Natural killer cell treated with Interleukin-12 subunit alpha and Interleukin-12 subunit beta and Interleukin-15 and Interleukin-18, amount 100 ng/mL, for 72 hours (primary cell): ENCODE measurements at places on chromosomes 1 and 21.

GRCh38 chr1:212718499-212718898 lies 18.9 kb upstream of the BATF3 start:
- no peak overlapping the region for H3K27ac ChIP-seq
- no peak for DNase-seq
- H3K4me3 ChIP-seq: peak overlapping the region; percentile 8

GRCh38 chr1:204989266-204990058 lies 53.5 kb upstream of the CNTN2 start:
- DNase-seq: no peak
- no peaks in the 10 kb centered on the region for H3K36me3 ChIP-seq
- peaks cover 24% of the 10 kb centered on the region for H3K27me3 ChIP-seq
- H3K27ac ChIP-seq: no peak overlapping the region

DNA sequence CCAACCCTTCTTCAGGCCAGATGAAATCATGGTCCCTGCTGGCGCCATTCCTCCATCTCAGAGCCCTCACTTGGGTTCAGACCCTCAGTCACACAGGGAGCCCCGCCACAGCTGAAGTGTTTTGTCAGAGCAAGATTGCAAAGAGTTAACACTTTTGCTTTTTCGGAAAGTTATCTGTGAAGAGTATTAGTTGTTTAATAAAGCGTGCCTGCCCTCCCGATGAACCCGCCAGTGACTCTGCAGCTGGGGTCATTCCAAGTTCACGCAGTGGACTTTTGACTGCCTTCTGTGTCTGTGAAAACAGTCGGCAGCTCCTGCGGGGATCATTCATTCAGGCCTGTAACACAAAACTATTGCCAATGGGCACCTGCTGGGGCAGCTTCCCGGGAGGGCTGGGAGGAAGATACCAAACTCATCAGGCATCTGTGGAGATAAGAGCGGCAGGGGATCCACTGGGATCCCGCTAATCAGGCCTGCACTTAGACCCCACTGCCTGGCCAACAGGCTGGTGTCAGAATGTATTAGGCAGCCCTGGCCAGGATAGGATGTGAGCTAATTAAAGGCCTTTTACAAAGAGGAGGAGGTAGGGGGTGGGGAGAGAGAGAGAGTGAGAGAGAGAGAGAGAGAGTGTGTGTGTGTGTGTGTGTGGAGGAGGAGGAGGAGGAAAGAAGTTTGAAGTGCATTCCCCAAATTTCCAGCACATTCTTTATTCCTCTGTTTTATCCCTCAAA lies 184.5 kb downstream of the DHRS3 start:
- peaks cover 63% of the 10 kb centered on the region for H3K4me1 ChIP-seq
- H3K36me3 ChIP-seq: peaks cover 4% of the 10 kb centered on the region
- no peak for DNase-seq
- H3K27me3 ChIP-seq: no peaks in the 10 kb centered on the region
- peak overlapping the region; percentile 100 for H3K27ac ChIP-seq

DNA sequence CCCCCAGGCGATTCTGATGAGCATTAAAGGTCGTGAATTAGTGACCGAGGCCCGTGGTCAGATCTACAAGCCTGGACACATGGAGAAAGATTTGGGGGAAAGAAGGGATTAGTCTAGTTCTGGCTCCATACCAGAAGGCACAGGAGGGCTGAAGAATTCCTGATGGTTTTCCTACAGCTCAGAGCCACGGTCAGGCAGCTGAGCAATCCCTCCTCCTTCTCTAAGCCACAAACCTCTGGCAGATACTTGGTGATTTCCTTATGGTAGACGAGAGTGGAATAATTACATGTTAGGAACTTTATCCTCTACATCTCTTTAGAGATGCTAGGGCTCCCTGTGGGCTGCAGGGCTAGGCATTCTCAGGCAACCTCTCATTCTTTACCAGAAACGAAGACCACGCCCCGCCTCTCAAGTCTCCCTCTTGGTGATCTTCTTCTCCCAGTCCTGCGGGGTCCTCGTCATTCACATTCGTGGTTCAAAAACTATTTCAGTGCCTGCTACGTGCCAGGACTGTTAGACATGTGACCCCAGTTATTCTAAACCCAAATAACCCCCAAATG lies 20.5 kb upstream of the ZBTB18 start:
- no peak overlapping the region for H3K4me3 ChIP-seq
- H3K27me3 ChIP-seq: peaks cover 24% of the 10 kb centered on the region
- H3K27ac ChIP-seq: no peak overlapping the region
- no peaks in the 10 kb centered on the region for H3K4me1 ChIP-seq

DNA sequence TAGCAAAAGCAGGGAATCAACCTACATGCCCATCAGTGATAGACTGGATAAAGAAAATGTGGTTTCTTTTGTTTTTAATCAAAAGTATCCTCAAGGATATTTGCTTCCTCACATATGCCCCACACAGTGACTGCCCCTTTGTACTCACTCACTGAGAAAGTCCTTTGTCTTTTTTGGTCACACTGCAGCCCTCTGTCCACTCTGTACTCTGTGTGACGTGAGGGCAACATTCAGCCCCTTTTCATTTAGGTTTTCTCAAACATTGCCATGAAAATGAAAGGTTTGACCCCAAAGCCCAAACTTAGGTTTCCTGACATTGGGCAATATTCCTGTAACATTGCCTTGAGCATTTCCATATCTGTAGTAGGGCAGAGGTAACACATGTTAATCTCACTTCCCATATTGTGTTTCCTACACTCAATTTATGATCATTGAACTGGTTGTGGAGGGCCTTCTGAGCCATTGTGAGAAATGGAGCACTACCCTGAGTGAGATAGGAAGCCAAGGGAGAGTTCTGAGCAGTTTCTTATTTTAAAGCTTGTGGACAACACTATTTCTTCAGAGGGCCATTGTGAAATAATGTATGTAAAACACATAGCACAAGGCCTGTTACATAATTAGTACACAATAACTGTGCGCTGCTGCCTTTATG lies 501.9 kb upstream of the C1orf87 start:
- H3K4me3 ChIP-seq: no peak overlapping the region
- no peaks in the 10 kb centered on the region for H3K4me1 ChIP-seq
- H3K27me3 ChIP-seq: no peaks in the 10 kb centered on the region
- H3K36me3 ChIP-seq: no peaks in the 10 kb centered on the region

DNA sequence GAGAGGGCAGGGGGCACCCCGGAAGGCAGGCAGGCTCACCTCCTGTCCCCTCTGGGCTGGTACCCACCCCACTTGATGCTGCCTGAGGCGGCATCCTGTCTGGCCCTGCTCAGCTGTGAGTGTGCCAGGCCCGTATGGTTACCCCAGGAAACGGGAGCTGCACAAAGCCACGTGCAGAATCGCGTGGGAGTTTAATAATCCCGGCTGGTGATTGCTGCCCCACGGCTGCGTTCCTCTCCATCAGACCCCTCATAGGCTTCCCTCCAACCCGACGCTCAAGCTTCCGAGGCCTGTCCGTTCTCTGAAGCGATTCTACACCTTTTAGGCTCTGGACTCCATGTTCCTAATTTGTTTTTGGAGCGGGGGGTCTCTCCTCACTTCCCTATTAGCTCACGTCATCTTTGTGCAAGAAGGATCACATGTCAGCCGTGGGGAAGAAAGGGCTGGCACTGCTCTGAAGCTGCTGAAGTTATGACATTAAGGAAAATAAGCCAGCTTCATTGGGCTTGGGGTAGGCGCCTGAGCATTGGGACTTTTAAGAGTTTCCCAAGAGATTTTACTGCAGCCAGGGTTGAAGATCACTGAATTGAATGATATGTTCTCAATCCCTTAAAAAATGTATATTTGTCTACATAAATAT lies 1.1 kb upstream of the B3GALT5 start:
- no peaks in the 10 kb centered on the region for H3K4me1 ChIP-seq
- DNase-seq: no peak
- H3K27me3 ChIP-seq: peaks cover 30% of the 10 kb centered on the region
- no peak overlapping the region for H3K27ac ChIP-seq

- DNase-seq: no peak
- no peaks in the 10 kb centered on the region for H3K27me3 ChIP-seq
Measured at GRCh38 chr1:219726480-219727272, 113.8 kb upstream of the ZC3H11B start.

- no peak for DNase-seq
- H3K36me3 ChIP-seq: no peaks in the 10 kb centered on the region
- no peak overlapping the region for H3K4me3 ChIP-seq
- no peaks in the 10 kb centered on the region for H3K27me3 ChIP-seq
- H3K27ac ChIP-seq: no peak overlapping the region
Measured at GRCh38 chr1:99579691-99580172, 66.2 kb upstream of the PALMD start.

DNA sequence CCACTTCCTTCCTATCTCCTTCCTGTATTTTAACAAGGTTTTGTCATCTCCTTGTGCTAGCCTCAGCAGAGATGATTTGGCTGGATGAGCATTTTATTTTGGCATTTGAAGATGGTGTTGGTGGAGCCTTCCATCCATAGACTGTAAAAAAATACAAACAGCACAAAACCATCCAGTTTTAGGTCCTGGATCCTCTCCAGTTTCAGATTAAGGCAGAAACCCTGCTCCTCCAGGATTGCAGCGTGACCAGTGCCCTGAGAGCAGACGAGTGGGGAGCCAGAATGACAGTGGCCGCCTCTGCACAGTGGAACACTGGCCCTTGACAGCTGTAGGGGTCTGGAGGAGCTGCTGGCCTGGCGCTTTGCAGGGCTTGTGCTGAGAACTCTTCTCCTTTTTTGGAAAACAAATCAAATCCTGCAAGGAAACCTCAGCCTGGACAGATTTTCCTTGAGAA lies 72.2 kb upstream of the GADD45A start:
- no peak for DNase-seq
- peak overlapping the region; percentile 23 for H3K27ac ChIP-seq
- peaks cover 4% of the 10 kb centered on the region for H3K4me1 ChIP-seq
- H3K36me3 ChIP-seq: no peaks in the 10 kb centered on the region
- H3K27me3 ChIP-seq: peaks cover 12% of the 10 kb centered on the region
- no peak overlapping the region for H3K4me3 ChIP-seq

GRCh38 chr1:29744684-29745490 lies 508.6 kb downstream of the PTPRU start:
- H3K27me3 ChIP-seq: peaks cover 8% of the 10 kb centered on the region
- H3K4me3 ChIP-seq: no peak overlapping the region
- peaks cover 6% of the 10 kb centered on the region for H3K4me1 ChIP-seq
- H3K36me3 ChIP-seq: no peaks in the 10 kb centered on the region
- no peak overlapping the region for H3K27ac ChIP-seq

DNA sequence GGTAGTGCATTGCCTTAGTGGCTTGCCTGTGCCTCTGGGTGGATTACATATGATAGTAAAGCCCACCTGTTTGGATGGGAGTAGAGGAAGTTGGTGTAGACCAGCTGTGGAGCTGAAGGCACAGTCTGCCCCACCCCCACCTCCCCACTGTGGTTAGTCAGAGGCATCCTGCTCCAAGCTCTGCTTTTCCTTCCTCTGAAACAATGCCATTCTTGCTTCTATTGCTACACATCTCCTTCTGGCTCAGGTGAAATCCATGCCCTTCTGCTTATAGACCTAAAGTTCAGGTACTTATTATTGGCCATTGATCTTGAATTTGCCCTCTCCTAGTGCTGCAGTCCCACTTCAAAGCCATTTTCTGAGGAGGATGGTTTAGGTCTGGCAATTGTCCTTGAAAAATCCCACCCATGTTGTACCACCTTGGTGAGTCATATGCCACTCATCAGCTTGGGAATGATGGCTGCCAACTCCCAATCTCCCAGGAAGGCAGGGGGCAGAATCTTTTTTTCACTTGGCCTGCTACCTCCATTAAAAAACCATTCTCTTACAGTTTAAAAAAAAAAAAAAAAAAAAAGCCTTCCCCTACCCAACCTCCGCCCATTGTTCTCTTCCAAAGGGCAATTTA lies 6.7 kb upstream of the TXLNA start:
- H3K27ac ChIP-seq: no peak overlapping the region
- no peak overlapping the region for H3K4me3 ChIP-seq
- H3K36me3 ChIP-seq: peaks cover 15% of the 10 kb centered on the region
- no peaks in the 10 kb centered on the region for H3K4me1 ChIP-seq
- H3K27me3 ChIP-seq: no peaks in the 10 kb centered on the region

DNA sequence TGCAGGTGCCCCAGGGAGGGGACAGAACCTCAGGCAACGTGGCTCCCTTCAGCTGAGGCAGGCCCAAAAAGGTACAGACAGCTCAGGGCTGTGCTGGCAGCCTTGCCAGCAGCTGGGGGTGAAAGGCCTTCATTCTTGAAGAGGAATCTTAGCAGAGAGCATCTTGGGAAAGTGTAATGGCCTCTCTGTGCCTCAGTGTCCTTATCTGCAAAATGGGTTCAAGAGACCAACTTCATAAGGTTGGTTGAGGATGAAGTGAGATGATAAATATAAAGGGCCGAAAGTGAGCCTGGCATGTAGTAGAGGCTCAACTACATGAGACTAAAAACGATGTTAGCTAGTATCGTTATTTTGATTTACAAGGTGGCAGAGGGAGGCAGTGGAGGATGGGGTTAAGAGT lies 26.2 kb downstream of the TMCO4 start:
- H3K27ac ChIP-seq: no peak overlapping the region
- no peak overlapping the region for H3K4me3 ChIP-seq
- H3K4me1 ChIP-seq: no peaks in the 10 kb centered on the region
- H3K36me3 ChIP-seq: no peaks in the 10 kb centered on the region
- DNase-seq: no peak
- no peaks in the 10 kb centered on the region for H3K27me3 ChIP-seq

DNA sequence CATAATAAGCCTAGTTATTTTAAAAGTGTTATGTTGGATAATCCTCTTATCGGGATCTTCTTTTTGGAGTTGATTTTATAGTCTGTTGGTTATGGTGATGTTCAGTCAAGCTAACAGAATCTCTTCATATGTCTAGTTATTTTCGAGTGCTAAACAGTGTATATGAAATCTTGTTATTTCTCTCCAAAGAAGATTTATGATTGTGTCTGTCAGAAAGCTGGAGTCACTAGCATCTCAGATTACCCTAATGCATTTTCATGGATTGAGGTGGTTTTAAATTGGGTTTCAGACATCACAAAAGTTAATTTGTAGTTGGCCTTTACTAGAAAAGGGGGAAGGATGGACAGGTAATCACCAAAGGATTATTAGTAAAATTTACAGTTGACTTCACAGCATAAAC lies 13.3 kb downstream of the MAEL start:
- H3K4me3 ChIP-seq: no peak overlapping the region
- H3K4me1 ChIP-seq: no peaks in the 10 kb centered on the region
- no peaks in the 10 kb centered on the region for H3K36me3 ChIP-seq
- H3K27me3 ChIP-seq: peaks cover 13% of the 10 kb centered on the region
- H3K27ac ChIP-seq: no peak overlapping the region

GRCh38 chr1:198934901-198935305 lies 296.1 kb downstream of the PTPRC start:
- H3K27ac ChIP-seq: no peak overlapping the region
- H3K36me3 ChIP-seq: peaks cover 7% of the 10 kb centered on the region
- peaks cover 17% of the 10 kb centered on the region for H3K4me1 ChIP-seq
- H3K27me3 ChIP-seq: no peaks in the 10 kb centered on the region

DNA sequence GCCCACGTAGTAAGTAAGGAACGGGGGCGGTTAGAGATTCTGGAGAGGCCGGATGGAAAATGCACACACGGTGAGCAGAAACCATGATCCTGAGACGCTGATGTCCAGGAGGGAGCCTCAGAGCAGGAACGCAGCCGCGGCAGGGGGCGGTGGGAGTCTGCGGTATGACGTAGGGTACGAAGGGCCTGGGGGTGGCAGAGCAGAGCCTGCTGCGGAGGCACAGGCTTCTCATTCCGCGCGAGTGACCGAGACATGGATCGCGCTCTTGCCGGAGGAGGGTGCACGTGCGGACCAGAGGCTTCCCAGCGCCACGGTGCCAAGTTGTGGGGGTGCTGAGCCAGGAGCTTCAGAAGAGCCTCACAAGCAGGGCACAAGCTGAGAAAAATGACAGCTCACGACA lies 176.2 kb downstream of the KIF26B start:
- peaks cover 3% of the 10 kb centered on the region for H3K4me1 ChIP-seq
- no peak overlapping the region for H3K4me3 ChIP-seq
- DNase-seq: no peak
- H3K36me3 ChIP-seq: no peaks in the 10 kb centered on the region
- peaks cover 3% of the 10 kb centered on the region for H3K27me3 ChIP-seq
